Tibial nerve (tissue), 4 donors: ENCODE measurements at places on chromosomes 12 and 14. TPM values are rescaled to one million over a fixed set of nuclear protein-coding genes. Genes with fewer than 3 reads are reported as not detected.

DNA sequence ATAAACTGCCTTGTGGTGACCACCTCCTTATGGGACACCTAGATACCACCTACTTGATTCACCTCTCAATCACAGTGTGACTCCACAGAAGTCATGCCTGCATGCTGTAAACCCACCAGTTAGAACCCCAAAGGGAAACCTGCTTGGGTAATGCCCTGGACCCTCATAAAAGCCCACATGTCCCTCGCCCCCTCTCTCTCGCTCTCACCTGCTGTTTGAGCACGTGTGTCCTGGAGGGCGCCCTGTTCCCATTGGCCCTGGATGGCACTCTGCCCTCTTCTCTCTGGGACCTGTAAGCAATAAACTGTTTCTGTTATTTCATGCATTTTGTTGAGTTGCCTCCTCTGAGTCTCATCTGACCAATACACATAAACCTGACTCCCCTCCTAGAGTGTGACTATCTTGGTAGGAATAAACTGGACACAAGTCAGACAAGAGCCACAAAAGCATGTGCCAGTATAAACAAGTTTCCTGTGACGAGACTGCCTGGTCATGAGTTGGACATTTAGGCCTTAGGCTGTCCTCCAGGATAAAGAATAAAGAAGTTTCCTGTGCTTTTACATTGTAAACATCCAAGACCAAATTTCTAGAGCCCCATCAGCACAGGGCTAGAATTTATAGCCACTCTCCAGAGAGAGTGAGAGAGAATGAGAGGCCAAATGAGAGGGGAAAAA lies 8.6 kb downstream of the IFI27L2 start:
- no peak for DNase-seq

DNA sequence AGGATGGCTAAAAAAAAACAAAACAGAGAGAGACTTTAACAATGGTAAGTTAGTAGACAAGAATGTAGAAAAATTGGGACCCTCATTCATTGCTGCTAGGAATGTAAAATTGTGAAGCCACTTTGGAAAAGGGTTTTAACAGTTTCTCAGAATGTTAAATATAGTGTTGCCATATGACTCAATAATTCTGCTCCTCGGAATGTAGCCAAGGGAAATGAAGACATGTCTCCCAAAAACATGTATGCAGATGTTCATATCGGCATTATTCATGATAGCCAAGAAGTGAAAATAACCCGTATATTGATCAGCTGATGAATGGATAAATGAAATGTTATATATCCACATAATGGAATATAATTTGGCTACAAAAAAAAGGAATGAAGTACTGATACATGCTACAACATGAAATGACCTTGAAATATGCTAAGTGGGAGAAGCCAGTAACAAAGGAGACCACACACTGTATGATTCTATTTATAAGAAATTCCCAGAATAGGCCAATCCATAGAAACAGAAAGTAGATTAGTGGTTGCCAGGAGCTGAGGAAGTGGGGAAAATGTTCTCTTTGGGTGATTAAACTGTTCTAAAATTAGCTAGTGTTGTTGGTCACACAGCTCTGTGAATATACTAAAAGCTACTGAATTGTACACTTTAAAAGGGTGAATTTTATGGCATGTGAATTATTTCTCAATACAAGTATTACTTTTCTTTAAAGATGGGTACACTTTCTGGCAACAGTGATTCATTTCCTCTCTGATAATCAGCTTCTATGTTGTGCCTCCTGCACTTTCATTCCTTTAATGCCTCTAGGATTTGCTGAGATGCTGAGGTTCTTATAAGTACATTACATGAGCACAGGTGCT lies 132.5 kb downstream of the DAAM1 start:
- DNase-seq = no peak

DNA sequence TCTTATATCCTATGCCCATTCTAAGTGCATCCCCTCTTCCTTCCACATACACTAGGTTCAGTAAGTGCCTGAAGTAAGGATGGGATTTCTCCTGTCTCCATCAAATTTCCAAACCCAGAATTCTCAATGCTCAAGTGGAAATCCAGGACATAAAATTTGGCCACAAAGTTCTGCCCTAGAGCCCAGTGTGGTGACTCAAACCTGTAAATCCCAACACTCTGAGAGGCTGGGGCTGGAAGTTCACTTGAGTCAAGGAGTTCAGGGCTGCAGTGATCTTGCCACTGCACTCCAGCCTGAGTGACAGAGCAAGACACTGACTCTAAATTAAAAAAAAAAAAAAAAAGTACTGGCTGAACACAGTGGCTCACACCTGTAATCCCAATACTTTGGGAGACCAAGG lies 4.5 kb upstream of the ARF3 start:
- no peak for DNase-seq

DNA sequence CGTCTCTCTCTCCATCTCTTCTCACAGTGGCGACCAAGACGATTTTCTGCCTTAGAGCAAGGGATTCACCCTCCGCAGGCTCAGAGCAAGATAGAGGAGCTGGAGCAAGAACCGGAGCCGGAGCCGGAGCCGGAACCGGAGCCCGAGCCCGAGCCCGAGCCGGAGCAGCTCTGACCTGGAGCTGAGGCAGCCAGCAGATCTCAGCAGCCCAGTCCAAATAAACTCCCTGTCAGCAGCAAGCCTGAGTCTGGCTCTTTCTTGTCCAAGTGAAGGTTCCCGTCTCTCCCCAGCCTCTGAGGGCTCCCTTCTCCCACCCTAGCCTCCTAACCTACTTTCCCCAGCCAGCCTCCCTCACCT lies 5.9 kb downstream of the LAG3 start:
- DNase-seq = no peak

DNA sequence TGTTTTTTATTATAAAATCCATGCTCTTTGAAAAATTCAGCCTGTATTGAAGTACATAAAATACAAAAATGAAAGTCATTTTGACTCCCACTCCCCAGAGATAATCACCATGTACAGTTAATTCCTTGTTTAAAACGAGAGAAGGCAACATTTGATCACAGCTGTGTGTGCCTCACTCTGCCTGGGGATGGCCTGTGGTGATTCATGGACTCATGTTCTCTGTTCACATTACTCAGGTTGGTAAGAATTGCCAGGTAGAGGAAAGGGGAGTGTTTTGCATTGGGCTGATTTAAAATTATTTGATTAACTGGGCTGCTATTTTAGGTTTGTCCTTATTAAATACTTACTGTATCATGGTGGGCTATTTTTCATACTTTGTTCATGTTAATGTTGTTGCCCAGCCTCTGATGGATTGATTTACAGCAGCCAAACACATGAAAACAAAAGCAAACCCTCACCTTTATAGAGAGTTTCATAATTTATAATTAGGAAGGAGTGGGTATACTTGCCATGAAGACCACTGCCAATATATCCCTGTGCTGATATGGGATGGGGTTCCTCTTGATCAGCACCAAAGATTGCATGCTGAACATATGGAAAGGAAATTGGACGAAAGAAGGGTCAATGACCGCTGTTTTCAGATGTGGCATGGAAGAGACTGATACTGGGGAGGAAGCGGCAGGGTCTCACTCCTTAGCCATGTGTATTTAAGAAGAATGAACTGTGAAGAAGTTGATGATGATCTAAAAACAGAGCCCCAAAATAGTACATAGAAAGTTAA lies 3.0 kb downstream of the ZBTB1 start:
- no peak for DNase-seq

DIO2 gene
- 5.9 TPM for total RNA-seq

GRCh38 chr12:4771960-4772566 lies 51.9 kb downstream of the GALNT8 start:
- no peak for DNase-seq

- DNase-seq = no peak
These were observed 448.6 kb downstream of the RAD51B start for GRCh38 chr14:68268197-68268596.

- no peak for DNase-seq
These were observed 2.0 kb upstream of the CCDC197 start for GRCh38 chr14:93994919-93995682.

IFNG-AS1 gene
- total RNA-seq = not detected

DNA sequence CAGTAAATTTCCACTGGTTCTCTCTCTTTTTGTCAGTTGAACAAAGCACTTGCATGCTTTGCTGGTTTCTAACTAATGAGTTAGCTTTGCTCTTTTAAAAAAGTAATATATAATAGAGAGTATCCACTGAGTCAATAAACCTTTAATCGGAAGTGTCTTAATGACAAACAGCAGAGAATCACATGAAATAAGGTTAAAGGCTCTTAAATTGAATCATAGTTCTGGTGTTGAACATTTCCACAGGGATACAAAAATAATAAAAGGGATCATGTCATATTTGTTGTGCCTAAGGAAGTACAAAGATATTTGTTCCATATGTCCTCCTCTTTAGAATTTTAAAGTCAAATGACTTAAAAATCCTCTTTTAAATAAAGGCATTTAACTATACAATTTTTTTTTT lies 362.6 kb downstream of the LRIG3 start:
- no peak for DNase-seq

DNA sequence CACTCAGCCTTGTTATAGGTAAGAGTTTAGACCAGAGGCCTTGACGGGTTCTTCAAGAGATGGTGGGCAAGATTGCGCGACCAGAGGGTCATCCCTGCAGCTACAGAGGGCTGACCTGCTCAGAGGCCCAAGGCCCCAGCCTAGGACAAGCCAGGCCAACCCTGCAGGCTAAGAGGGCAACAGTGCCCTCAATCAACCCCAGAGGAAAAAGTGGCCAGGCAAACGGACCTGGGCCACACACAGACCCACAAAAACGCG lies 1.3 kb downstream of the SSH1 start:
- DNase-seq = no peak

- no peak for DNase-seq
These were observed 139.5 kb downstream of the ERC1 start for GRCh38 chr12:1130571-1130970.

BEGAIN gene
- 17.0 TPM for total RNA-seq

DNA sequence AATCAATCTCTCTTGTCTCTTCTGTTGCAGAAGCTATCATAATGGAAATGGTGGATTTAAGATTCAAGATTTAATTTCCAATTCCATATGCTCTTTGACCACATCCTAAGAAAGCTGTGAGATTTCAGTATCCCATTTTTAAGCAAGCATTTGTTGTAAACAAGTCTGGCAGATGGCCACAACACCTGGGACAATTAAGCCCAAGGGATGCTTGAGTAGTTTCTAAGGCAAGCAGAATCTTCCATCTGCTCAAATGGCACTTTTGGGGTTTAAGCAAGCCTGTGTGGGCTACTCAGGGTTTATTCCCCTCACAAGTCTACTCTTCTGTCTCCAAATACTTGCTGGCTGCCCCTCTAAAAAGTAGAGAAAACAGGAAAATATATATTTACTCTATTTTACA lies 304.7 kb upstream of the SYT1 start:
- DNase-seq = no peak

RASSF9 gene
- total RNA-seq = 3.6 TPM

DNA sequence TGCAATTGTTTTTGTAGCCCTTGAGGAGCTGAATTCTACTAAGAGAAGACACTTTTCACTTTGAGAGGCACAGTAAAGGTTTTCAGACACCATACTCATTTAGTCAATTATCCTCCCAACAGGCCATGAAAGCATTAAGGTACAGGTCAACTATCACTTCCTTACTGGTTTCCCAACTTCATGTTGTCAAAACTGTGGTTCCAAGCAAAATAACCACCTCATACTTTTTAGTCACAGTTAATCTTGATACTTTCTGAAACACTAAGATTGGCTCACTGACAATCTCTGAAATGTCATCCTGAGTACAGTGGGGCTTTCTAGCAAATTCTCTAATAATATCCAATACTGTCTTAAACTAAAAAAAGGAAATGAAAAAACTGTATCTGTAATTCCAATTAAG lies 71.7 kb downstream of the SLC2A13 start:
- no peak for DNase-seq

- DNase-seq = no peak
These were observed 326.7 kb downstream of the SLC6A15 start for GRCh38 chr12:84585776-84586395.

DNA sequence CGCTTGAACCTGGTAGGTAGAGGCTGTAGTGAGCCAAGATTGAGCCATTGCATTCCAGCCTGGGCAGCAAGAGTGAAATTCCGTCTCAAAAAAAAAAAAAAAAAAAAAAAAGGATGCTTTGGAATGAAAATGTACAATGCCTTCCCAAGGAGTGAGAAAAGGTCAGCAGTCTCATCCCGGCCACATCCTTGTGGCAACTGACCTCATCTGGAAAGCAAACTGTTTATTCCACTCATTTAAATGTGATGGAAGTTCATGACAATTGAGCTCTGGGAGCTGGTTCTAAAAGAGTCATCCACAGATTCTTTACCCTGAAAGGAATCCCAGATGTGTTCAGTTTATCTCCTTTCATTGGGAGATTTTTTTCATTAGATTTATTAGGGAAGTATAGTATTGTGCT lies 19.4 kb upstream of the LIMA1 start:
- no peak for DNase-seq

DBX2 gene
- total RNA-seq = not detected

TAS2R30 gene
- total RNA-seq = 9.0 TPM

- no peak for DNase-seq
These were observed 249.1 kb upstream of the PPFIA2 start for GRCh38 chr12:82008251-82008650.

GRCh38 chr12:62998454-62998853 lies 63.5 kb upstream of the PPM1H start:
- DNase-seq = no peak

RPGRIP1 gene
- 0.22 TPM for total RNA-seq

- no peak for DNase-seq
These were observed 96.2 kb downstream of the CPSF2 start for GRCh38 chr14:92217936-92218335.

GRCh38 chr14:67137744-67138371 lies 51.4 kb upstream of the GARIN2 start:
- DNase-seq = no peak

TMPO gene
- 65.4 TPM for total RNA-seq

GZMH gene
- not detected for total RNA-seq

GRCh38 chr12:10701131-10701681 lies 21.9 kb downstream of the YBX3 start:
- DNase-seq = no peak

DNA sequence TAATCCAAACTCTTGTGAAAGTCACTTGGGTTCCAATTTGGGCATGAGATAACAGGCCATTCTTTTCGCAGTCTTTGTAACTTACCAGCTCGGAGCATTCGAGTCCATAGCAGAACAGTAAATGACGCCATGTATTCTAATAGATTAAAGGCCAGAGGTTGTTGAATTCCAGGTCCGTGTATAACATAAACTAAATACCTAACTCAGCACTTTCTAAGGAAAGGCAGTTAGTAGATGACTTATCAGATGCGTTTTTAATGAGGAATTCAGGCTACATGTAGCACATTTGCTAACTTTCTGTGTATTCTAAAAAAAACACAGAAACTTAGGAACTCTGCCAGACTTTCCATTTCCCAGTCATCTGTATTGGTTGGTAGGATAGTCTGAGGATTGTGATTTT lies 52.8 kb upstream of the ATF1 start:
- DNase-seq = no peak

- DNase-seq = no peak
These were observed 41.3 kb upstream of the OR6J1 start for GRCh38 chr14:22685467-22685866.
